ENCODE measurements at places on chromosomes 7 and 10.

DNA sequence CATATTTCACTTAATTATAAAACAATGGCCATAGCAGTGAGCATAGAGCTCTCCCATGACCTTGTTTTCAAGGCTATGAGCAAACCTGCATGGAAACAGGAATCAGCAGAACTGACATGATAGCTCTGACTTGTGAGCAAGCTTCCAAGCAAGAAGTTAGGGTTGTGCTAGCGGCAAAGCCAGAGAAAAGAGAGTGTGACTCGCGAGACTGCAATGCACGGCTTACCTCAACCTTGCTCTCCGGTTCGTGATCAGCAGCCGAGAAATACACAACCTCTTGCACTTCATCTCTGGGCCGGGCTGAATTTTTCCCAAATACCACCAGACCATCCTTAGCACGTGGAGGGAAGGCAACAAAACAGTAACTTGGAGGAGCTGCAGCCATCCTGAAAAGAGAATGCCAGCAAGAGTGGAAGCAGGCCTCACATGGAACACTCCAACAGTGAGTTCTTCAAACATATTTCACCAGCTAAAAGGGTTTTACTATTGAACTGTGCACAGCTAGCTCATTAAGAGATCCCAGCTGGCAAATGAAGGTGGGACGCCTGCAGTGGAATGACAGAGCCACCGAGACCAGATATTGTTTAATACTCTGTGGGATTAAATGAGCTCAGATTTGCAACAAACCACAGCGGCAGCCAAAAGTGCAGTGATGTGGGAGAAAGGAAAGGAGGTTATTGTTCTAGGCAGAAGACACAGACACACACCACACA, 20.8 kb downstream of the SCRN1 start:
- DNase-seq = no peak
- no peaks in the 10 kb centered on the region for H3K27me3 ChIP-seq
- no peak overlapping the region for H3K4me3 ChIP-seq
- no peaks in the 10 kb centered on the region for H3K36me3 ChIP-seq

- H3K27me3 ChIP-seq = no peaks in the 10 kb centered on the region
- H3K36me3 ChIP-seq = no peaks in the 10 kb centered on the region
- H3K27ac ChIP-seq = no peak overlapping the region
- peaks cover 12% of the 10 kb centered on the region for H3K4me1 ChIP-seq
- DNase-seq = no peak
Observed at GRCh38 chr10:58331646-58332045, 3.2 kb upstream of the UBE2D1 start.

GRCh38 chr7:94698275-94698674, 42.3 kb upstream of the SGCE start:
- no peak overlapping the region for H3K4me3 ChIP-seq
- H3K4me1 ChIP-seq = no peaks in the 10 kb centered on the region
- H3K27me3 ChIP-seq = no peaks in the 10 kb centered on the region

GRCh38 chr10:44863344-44864047, 47.6 kb upstream of the TMEM72 start:
- no peak overlapping the region for H3K27ac ChIP-seq
- H3K4me1 ChIP-seq = peaks cover 17% of the 10 kb centered on the region
- peaks cover 22% of the 10 kb centered on the region for H3K27me3 ChIP-seq
- no peaks in the 10 kb centered on the region for H3K36me3 ChIP-seq
- no peak overlapping the region for H3K4me3 ChIP-seq

DNA sequence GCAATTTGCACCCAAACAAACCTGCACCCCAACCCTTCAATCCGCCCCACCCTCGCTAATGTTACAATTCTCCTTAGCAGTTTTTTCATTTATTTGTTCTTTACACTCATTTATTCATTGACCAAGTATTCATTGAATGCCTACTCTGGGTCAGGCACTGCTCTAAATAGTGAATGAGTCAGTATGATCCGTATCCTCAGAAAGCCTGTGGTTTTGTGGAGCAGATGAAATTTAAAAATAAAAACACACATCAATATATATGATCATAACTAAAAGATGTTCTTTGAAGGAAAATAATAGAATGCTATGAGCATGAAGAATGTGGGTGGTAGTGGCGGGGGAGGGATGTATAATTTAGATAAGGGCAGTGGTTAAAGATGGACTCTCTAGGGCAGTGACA, 13.3 kb downstream of the IFIT5 start:
- DNase-seq = no peak
- no peaks in the 10 kb centered on the region for H3K4me1 ChIP-seq
- H3K36me3 ChIP-seq = no peaks in the 10 kb centered on the region

DNA sequence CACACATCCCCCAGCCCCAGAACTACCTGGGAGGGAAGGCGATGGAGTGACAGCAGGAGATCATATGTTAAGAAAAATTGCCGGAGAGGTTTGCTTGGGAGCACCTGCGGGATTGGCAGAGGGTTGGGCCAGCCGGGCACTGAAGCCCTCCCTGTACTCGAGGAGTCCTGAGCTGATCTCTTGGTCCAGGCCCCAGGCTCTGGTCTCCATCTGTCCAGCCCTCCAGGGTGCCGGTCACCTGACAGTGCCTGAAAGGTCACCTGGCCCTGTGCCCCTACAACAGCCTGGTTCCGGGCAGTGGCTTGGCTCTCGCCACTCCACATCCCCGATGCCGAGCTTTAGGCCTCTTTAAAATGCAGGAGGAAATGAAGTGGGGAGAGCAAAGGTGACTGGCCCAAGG, 47.3 kb upstream of the PCBD1 start:
- H3K36me3 ChIP-seq = no peaks in the 10 kb centered on the region
- no peak overlapping the region for H3K4me3 ChIP-seq
- no peak for DNase-seq
- no peaks in the 10 kb centered on the region for H3K4me1 ChIP-seq
- H3K27ac ChIP-seq = no peak overlapping the region

DNA sequence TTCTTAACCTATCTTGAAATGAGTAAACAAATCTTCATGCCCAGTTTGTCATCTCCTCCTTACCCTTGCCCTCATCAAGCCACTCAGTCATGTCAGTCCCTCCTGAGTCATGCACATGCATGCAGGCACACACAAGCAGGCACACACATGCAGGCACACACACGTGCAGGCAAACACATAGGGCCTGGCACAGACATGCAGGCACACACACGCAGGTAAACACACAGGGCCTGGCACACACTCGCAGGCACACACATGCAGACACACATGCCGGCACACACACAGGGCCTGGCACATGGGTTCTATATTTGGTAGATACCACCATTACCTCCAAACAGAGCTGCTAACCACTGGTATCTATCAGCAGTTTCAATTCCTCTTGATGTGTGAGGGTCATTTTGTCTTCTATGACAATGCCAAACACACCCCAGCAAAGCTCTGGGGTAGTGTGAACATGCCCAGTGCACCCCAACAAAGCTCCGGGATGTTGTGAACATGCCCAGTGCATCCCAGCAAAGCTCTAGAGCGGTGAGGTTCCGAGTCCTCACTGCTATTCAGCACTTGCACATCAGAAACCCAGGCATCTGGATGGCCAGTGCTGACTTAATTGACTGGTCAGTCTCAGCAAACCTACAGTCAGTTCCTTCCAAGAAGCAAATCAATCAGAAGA, 563.8 kb downstream of the PTPRN2 start:
- H3K27ac ChIP-seq = no peak overlapping the region
- H3K4me1 ChIP-seq = no peaks in the 10 kb centered on the region
- no peak overlapping the region for H3K4me3 ChIP-seq

GRCh38 chr10:17507538-17507937, 53.1 kb upstream of the ST8SIA6 start:
- H3K27me3 ChIP-seq = no peaks in the 10 kb centered on the region
- no peaks in the 10 kb centered on the region for H3K36me3 ChIP-seq
- DNase-seq = no peak
- H3K4me1 ChIP-seq = peaks cover 22% of the 10 kb centered on the region
- H3K4me3 ChIP-seq = no peak overlapping the region

GRCh38 chr7:78780560-78780959, 672.9 kb downstream of the MAGI2 start:
- no peaks in the 10 kb centered on the region for H3K36me3 ChIP-seq
- no peaks in the 10 kb centered on the region for H3K4me1 ChIP-seq
- DNase-seq = no peak
- no peak overlapping the region for H3K27ac ChIP-seq
- H3K4me3 ChIP-seq = no peak overlapping the region

DNA sequence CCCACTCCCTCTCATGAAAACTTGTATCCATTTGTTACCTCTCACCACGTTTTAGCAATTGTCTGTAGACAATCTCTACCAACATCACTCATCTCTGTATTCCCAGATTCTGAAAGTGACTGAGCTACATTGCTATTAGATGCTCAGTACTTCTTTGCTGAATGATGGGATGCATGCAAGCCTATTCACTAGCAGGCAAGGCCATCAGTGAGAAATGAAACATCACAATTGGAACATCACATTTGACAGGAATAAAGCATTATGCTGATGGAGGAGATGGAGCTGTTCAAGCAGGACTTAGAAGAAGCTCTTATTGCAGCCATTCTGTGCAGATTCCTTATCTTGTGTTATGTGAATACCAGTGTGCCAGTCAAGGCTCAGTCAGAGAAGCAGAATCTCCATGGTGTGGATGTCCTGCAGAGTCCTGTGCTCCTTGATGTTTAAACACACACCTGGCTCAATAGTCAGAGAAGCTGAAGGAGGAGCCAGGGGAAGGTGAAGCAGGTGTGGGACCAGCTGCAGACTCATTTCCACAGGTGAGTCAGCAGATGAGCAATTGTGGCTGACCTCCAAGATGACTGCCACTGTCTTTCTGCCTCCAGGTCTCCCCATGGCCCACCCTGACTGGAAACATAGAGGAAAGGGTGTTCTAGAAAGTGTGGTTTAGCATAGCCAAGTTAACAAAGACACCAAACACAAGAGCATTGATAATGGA, 965.5 kb downstream of the GRID1 start:
- no peak overlapping the region for H3K4me3 ChIP-seq
- DNase-seq = no peak
- no peaks in the 10 kb centered on the region for H3K36me3 ChIP-seq
- no peaks in the 10 kb centered on the region for H3K4me1 ChIP-seq

GRCh38 chr10:113199459-113199858, 249.4 kb downstream of the TCF7L2 start:
- DNase-seq = no peak
- H3K36me3 ChIP-seq = no peaks in the 10 kb centered on the region
- H3K27ac ChIP-seq = no peak overlapping the region
- H3K27me3 ChIP-seq = peaks cover 2% of the 10 kb centered on the region
- no peak overlapping the region for H3K4me3 ChIP-seq

- H3K4me1 ChIP-seq = no peaks in the 10 kb centered on the region
- no peak overlapping the region for H3K4me3 ChIP-seq
- no peak overlapping the region for H3K27ac ChIP-seq
- DNase-seq = no peak
- no peaks in the 10 kb centered on the region for H3K27me3 ChIP-seq
Observed at GRCh38 chr7:156545979-156546378, 94.6 kb upstream of the RNF32 start.

DNA sequence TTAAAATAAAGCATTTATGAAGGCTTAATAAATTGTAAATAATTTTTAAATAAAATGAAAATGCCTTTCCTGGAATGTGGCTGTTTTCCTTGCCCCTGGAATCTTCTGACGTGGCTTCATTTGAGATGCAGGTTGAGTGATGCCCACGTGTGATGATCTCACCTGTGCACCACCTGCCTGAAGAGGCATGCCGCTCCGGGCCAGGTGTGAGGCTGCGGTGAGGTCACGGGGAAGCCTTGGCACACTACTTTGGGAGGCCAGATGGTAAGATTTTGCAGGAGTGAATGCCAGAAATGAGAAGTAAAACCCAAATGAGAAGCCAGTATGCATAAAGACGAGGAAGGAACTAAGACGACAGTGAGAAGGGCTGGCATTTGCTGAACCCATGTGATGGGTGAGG, 36.2 kb downstream of the GOT1 start:
- peaks cover 17% of the 10 kb centered on the region for H3K36me3 ChIP-seq
- no peak overlapping the region for H3K27ac ChIP-seq
- H3K4me1 ChIP-seq = peaks cover 4% of the 10 kb centered on the region
- DNase-seq = no peak
- H3K4me3 ChIP-seq = no peak overlapping the region

- no peak for DNase-seq
- no peaks in the 10 kb centered on the region for H3K36me3 ChIP-seq
- no peak overlapping the region for H3K27ac ChIP-seq
- H3K4me3 ChIP-seq = no peak overlapping the region
Observed at GRCh38 chr7:64630496-64630895, 35.4 kb upstream of the ZNF107 start.

DNA sequence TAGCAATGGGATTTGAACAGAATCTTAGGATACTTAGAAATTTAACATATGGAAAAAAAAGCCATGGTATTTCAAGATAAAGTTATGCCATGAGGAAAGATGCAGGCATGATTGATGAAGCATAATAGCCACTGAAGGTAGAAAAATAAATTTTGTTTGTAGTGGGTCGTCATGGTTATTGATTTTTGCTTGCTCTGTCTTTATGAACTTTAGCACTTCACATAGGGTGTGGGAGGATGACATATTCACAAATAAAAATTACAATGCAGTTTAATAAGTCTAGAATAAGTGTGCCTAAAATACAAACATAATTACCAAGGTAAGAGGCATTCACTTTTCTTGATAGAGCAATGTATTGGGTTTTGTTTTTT, 129.1 kb upstream of the SEMA3E start:
- H3K27ac ChIP-seq = no peak overlapping the region
- H3K36me3 ChIP-seq = no peaks in the 10 kb centered on the region
- no peak for DNase-seq
- H3K4me1 ChIP-seq = no peaks in the 10 kb centered on the region

- H3K27ac ChIP-seq = no peak overlapping the region
- peaks cover 50% of the 10 kb centered on the region for H3K4me1 ChIP-seq
- DNase-seq = no peak
- peaks cover 52% of the 10 kb centered on the region for H3K36me3 ChIP-seq
- no peaks in the 10 kb centered on the region for H3K27me3 ChIP-seq
Observed at GRCh38 chr7:55502124-55502857, 70.0 kb downstream of the VOPP1 start.

DNA sequence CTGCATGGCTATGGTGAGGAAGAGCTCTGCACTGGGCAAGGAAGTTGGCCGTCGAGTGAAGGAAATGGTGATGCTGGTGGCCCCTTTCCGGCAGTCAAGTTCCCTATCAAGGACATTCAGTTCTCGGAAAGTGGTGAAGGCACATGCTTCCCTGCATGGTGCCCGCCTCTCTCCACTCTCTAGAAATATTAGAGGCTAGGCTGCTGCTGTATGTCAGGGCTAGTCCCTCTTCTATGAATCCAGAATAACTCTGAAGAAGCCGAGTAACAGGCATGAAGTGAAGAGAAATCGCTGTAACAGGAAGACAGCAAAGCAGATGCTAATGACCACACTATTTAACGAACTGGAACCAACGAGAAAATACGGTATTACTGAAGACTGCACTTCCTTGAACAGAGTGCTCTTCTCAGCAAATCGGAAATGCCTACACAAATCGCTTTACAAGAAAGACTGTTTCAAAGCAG, 5.4 kb downstream of the IDI1 start:
- peak overlapping the region; percentile 43 for H3K4me3 ChIP-seq
- peak overlapping the region; percentile 44 for H3K27ac ChIP-seq
- H3K4me1 ChIP-seq = peaks cover 30% of the 10 kb centered on the region
- peaks cover 29% of the 10 kb centered on the region for H3K36me3 ChIP-seq
- no peaks in the 10 kb centered on the region for H3K27me3 ChIP-seq
- peak; percentile 16 for DNase-seq

Data from CD4-positive, alpha-beta T cell (primary cell).